Stimulated activated CD4-positive, alpha-beta T cell treated with anti-CD3 and anti-CD28 coated beads, Interleukin-2, amount 100 ng/mL, for 24 hours (primary cell): ENCODE measurements at places on chromosomes 12 and 14.

DNA sequence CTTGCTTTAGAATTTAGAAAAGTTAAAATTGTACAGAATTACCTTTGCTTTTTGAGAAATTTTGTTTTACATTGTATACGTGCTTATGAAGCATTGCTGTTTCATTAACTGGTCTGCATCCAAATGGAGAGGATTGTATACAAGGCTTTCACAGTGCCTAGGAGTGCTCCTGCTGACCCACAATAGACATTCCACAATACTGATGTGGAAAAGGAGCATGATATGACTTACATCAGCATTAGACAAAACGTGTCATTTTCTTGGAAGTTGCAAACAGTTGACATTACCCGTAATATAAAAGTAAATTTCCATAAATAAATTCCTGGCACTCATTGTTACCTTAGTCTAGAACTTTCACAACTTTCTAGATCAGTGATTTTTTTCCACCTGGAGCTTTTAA, 1.9 kb downstream of the PRKD1 start:
- DNase-seq: no peak

DNA sequence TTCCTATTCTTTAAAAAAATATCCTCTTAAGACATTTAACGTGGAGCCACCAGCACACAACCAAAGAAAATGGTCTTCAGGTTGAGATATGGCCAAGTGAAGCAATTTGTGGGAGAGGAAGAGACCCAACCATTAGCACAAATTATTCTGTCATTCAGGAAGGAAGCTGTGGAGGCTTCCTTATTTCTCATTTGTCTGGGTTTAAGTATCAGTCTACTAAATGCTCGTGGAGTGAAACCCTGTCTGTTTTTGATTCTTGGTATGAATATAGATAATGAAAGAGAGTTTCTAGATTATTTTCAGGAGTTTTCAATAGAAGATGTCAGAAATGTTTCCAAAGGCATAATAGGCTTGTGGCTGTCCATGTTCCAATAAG, 125.1 kb downstream of the GPR65 start:
- no peak for DNase-seq

DNA sequence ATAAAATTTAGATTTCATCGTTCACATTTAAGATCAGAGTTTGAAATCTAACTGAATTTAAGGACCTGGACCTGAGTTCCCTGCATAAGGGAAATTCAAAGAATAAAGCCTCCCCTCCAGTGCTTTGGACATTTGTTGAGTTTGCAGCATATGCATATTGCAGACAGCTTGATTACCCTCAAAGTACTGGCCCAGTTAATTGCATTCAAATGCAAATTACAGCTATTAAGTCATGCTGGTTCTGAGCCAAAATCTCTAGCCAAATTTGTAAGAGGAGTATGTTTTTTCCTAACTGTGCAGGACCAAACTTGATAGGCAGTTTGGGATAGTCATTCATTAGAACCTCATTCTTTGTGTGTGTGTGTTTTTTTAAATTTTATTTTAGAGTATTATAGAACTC, 9.1 kb upstream of the KIF21A start:
- no peak for DNase-seq

- no peak for DNase-seq
These were observed 101.8 kb upstream of the NAP1L1 start for GRCh38 chr12:76186131-76186906.

DNA sequence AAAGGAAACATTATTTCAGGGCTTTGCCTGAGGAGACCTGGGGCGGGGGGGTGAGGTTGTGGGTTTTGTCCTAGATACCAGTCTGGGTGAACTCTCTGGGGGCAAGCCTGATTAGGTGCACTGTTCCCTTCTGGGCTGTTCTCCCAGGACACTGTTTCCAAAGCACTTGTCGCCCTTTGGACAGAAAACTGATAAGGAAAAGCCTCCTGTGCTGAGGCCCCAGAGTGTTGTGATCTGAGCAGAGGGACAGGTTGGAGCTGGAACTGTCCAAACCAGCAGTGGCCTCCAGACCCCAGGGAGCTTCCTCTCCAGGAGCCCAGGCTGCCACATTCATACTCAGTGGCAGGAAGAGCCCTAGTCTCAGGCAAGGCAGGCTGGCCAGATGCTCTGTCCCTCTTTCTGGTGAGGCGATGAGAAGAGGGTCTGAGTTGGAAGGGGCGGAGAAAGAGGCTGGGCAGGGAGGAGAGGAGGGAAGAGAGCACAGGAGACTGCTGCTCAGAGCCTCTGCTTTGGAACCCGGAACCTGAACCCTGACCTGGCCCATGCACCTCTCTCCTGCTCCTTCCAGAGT, 1.9 kb downstream of the GALNT16 start:
- no peak for DNase-seq

DNA sequence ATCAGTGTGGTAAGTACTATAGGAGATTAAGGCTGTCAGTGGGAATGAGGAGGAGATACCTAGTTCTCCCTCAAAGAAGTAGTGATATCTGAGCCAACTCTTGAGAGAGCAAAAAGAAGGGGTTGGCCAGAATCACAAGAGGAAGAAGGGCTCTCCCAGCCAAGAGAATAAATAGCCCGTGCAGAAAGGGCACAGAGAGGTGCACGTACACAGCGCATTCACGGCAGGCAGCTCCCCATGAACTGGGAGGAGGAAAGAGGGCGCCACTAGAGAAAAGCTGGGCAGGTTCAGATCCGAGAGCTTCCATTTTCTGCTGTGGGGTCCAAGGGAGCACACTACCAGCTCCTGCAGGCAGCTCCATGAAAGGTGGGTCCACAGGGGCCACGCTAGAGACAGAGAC, 59.9 kb downstream of the PPP2R5E start:
- no peak for DNase-seq

DNA sequence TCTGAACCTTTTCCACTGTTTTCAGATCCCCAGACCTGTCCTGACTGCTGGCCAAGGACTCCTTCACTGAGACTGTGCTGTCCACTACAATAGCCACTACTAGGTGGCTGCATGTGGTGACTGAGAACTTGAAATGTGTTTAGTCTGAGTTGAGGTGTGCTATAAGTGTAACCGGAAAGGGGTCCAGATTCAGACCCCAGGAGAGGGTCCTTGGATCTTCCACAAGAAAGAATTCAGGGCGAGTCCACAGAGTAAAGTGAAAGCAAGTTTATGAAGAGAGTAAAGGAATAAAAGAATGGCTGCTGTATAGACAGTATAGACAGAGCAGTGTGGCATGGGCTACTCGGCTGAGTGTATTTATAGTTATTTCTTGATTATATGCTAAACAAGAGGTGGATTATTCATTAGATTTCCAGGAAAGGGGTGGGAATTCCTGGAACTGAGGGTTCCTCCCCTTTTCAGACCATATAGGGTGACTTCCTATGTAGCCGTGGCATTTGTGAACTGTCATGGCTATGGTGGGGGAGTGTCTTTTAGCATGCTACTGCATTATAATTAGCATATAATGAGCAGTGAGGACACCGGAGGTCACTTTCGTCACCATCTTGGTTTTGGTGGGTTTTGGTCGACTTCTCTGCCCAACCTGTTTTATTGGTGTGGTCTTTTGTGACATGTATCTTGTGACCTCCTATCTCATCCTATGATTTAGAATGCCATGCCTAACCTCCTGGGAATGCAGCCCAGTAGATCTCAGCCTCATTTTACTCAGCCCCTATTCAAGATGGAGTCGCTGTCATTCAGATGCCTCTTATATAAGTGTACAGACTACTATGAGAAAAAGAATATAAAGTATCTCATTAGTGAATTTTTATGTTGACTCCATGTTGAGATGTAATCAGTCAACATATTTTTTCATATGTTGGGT, 70.0 kb upstream of the SRSF5 start:
- DNase-seq: no peak

GRCh38 chr14:89750281-89750755, 204.2 kb downstream of the EFCAB11 start:
- no peak for DNase-seq

- DNase-seq: no peak
These were observed 123.9 kb downstream of the DIO2 start for GRCh38 chr14:80087411-80087810.

DNA sequence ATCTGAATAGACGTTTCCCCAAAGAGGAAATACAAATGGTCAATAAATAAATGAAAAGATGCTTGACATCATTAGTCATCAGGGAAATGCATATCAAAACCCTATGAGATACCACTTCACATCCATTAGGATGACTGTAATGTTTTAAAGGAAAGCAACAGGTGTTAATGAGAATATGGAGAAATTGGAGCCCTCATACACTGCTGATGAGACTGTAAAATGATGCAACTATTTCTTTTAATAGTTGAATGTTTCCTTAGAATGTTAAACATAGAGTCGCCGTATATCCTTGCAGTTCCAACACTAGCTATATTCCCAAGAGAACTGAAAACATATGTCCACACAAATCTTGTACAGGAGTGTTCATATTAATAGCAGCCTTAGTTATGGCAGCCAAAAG, 133.2 kb downstream of the SLC38A4 start:
- DNase-seq: no peak

- DNase-seq: no peak
These were observed 218.4 kb downstream of the ADAMTS20 start for GRCh38 chr12:43333644-43334043.

DNA sequence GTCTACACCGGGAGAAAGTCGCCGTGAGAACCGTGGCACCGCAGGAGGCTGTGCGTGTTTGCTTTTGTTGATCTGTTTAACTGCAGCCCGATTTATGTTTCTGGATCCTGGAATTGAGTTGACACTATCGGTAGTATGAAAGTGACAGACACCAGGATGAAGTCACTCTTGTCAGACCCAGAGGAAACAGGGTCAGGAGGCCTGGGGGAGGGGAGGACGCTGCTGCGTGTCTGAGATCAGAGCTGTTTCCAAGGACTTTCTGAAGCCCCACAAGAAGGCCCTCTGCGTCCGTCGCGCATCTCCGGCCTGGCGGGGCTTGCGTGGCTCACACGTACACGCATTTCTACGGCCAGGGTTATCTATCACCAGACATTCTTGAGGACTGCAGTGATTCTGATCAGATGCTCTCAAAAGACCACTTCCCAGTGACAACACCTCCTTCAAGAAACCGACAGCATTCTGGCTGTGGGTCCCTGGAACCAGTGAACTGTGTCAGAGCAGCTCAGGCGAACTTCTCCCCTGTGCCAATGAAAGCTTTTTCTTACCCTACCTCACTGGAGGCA, 263.4 kb downstream of the ADGRD1 start:
- no peak for DNase-seq
